Testis (tissue), 5 donors: ENCODE measurements at places on chromosomes 11 and 22. TPM values are rescaled to one million over a fixed set of nuclear protein-coding genes. Genes with fewer than 3 reads are reported as not detected.

- H3K27ac ChIP-seq, result no peak overlapping the region
- no peak overlapping the region for H3K4me3 ChIP-seq
- no peaks in the 10 kb centered on the region for H3K4me1 ChIP-seq
- H3K36me3 ChIP-seq, result no peaks in the 10 kb centered on the region
- DNase-seq, result no peak
Measured at GRCh38 chr11:60764879-60765278, 8.2 kb downstream of the MS4A15 start.

DNA sequence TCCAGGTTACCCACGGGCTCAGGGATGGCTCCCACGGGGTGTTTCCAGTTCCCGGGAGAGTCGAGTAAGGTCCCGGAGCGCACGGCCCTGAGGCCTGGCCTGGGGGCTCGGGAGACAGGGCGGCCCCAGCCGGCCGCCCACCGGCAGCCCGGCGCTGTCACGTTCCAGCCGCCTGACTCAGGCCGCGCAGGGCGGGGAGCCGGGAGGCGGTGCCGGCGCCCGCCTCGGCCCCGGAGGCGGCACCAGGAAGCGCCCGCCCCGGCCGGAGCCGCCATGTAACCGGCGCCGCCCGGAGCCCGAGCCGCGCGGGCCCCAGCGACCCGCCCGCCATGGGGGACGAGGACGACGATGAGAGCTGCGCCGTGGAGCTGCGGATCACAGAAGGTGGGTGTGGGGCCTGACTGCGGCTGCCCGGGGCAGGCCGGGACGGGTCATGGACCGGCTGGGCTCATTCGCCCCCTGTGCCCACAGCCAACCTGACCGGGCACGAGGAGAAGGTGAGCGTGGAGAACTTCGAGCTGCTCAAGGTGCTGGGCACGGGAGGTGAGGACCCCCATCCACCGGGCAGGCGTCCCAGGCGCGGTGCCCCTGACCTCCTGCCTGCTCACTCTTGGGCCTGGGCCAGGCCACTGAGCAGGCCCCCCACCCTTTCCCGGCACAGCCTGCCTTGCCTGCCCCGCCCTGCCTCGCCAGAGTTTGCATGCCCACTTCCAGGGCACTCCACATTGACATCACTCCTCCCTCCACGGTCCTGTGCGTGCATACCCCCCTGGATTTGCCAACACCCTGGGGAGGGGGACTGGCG, at the start of gene RPS6KA4:
Gene RPS6KA4 (plus strand): TSS at position 256 of the 805 bp plus-strand sequence. CDS start 74 bp downstream, at position 330.
- DNase-seq, result peak; percentile 58
- peak within 1 kb of the TSS; percentile 85 for H3K27ac ChIP-seq
- peaks cover 32% of the 10 kb centered on the region for H3K4me1 ChIP-seq
- H3K27me3 ChIP-seq, result no peaks in the 10 kb centered on the region
- peak within 1 kb of the TSS; percentile 69 for H3K4me3 ChIP-seq

GRCh38 chr11:70643642-70644041, 245.3 kb downstream of the CTTN start:
- DNase-seq, result no peak
- H3K4me1 ChIP-seq, result no peaks in the 10 kb centered on the region
- H3K4me3 ChIP-seq, result no peak overlapping the region
- no peak overlapping the region for H3K27ac ChIP-seq

GRCh38 chr22:32545801-32546200, 71.2 kb downstream of the FBXO7 start:
- H3K4me3 ChIP-seq, result no peak overlapping the region
- no peaks in the 10 kb centered on the region for H3K27me3 ChIP-seq
- H3K27ac ChIP-seq, result no peak overlapping the region
- DNase-seq, result no peak

DNA sequence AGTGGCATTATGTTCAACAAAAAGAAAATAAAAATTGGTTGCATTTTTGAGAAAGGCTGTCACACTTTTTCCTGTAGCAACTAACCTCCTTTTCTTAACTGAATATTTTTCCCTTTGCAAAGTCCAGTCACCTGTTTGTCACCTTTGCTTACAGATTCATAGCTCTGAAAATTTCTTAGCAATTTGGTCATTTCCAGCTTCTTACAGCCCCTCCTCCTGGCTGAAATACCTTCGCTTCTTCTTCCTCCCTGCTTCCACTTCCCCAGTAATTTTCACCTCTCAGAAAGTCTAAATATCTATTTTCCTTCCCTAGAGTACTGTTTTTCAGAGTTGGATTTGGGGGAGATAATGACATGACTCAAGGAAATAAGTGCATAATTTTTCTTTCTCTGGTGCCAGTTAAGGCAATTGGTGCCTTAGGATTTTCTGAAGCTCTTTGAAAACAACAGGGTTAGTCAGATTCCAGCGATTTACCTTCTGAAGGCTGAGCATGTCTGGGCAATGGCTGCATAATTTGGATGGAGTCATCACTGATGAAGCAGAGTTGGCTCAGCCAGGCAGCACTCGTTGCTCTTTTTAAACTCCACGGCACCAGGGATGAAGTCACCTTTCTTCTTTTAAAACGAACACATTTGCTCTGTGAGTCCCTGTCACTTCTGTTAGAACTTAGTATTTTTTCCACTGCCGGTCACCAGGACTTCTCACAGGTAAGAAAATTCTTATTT, 62.1 kb upstream of the AMOTL1 start:
- H3K4me3 ChIP-seq, result no peak overlapping the region
- no peak overlapping the region for H3K27ac ChIP-seq
- no peaks in the 10 kb centered on the region for H3K36me3 ChIP-seq
- no peaks in the 10 kb centered on the region for H3K27me3 ChIP-seq

DNA sequence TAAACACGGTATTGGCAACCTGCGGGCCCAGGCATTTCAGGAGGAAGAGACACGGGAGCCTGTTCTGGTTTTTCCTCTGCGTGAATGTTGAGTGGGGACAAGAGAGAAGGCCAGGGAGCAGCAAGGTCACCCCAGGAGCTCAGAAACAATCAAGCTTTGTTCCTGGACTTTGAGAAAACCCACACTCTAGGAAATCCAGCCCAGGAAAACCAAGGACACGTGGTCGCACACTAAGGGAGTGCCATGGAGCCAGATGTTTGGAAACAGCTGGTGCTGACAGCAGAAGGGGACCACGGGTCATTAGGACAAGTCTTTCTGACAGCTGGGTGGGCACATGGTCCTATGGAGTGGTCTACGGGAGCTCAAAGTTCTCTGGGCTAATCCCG, 44.1 kb downstream of the MYH9 start:
- no peaks in the 10 kb centered on the region for H3K36me3 ChIP-seq
- H3K27me3 ChIP-seq, result no peaks in the 10 kb centered on the region
- H3K4me3 ChIP-seq, result no peak overlapping the region
- H3K4me1 ChIP-seq, result peaks cover 5% of the 10 kb centered on the region

DNA sequence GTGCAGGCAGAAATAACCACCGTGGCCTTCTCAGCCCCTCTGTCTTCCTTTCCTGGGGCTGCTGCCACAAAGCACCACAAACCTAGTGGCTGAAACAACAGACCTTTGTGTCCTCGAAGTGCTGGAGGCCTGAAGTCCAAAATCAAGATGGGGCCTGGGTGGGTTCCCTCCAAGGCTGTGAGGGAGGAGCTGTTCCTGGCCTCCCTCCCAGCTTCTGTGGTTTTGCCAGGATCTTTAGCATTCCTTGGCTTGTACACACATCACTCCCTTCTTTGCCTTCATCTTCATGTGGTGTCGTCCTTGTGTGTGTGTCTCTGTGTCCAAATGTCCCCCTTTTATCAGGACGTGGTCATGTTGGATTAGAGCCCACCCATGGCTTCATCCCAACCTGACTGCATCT, 29.0 kb upstream of the PARVG start:
- no peak overlapping the region for H3K27ac ChIP-seq
- DNase-seq, result peak; percentile 74
- H3K4me1 ChIP-seq, result no peaks in the 10 kb centered on the region

- no peaks in the 10 kb centered on the region for H3K27me3 ChIP-seq
- no peak for DNase-seq
Measured at GRCh38 chr22:44162960-44163359, 17.8 kb upstream of the PARVG start.

GRCh38 chr11:110519796-110520195, 90.0 kb downstream of the FDX1 start:
- no peak overlapping the region for H3K4me3 ChIP-seq
- H3K4me1 ChIP-seq, result no peaks in the 10 kb centered on the region
- H3K36me3 ChIP-seq, result no peaks in the 10 kb centered on the region
- H3K27ac ChIP-seq, result no peak overlapping the region
- no peak for DNase-seq
- H3K27me3 ChIP-seq, result no peaks in the 10 kb centered on the region

The CCDC188 gene
- total RNA-seq, result 12.2 TPM

The LMO2 gene
- 6.5 TPM for total RNA-seq
